ENCODE measurements at places on chromosomes 4 and X.
A peak's percentile ranks its signal among the peaks of the same experiment; 100 is the strongest.

DNA sequence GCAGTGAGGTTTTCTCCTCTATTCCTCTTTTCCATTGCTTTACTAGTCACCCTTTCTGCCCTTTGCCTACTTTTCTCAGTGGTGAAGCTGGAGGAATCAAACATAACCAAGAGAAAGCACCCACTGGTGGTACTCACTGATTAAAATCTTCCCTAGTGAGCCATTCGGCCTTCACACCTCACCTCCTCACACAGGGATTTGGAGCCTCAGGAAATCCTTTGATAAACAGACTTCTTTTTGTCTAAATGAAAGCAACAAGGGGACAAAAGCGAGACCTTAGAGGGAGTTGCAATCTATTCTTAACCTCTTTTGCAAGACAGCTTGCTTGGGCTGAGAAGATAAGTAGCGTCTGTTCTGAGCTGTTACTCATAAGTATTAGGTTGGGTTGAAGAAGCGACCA, 572.6 kb downstream of the ZNF674 start:
- no peak for DNase-seq

DNA sequence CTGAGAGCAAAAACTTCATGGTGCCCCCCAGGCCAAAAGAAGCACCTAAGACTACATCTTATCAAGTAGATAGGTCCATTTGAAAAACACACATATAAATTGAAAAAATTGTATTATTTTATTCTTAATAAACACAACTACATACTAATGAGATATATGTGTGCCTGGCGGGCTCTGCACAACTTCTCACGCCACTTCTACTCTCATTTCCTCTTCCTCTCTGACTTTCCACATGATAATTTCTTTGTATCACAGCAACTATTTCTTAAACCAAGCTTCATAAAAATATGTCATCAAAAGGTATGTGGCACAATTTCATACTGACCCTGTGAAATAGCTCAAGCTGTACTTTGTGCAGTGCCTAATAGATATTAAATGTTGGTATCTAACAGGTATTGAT, 10.7 kb upstream of the NPY2R start:
- DNase-seq = no peak

GRCh38 chr4:153403726-153404125, 59.2 kb downstream of the MND1 start:
- no peak for DNase-seq

DNA sequence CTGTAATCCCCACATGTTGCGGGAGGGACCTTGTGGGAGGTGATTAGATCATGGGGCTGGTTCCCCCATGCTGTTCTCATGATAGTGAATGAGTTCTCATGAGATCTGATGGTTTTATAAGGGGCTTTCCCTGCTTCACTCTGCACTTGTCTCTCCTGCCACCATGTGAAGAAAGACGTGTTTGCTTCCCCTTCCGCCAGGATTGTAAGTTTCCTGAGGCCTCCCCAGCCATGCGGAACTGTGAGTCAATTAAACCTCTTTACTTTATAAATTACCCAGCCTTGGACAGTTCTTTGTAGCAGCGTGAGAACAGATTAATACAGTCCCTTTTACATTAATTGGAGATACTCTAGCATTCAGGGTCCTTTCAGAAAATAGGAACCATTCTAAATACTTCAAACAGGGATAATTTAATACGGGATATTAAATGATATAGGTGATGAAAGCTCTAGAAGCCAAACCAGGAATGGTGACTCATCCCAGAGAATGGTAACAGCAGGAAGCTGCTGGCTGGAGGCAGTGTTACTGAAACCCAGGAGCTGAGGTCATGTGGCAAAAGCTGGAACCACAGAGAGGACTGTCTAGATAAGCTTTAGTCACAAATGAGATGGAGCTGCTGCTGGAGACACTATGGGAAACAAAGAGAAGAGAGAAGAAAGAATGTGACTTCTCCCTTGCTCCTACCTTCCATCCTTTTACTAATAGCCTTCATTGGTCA, 57.3 kb downstream of the GSTCD start:
- peak; percentile 91 for DNase-seq

GRCh38 chrX:143486105-143486504, 31.2 kb downstream of the SPANXN3 start:
- no peak for DNase-seq

- DNase-seq = peak; percentile 21
Observed at GRCh38 chr4:102734591-102735385, 26.0 kb downstream of the MANBA start.

- no peak for DNase-seq
Observed at GRCh38 chr4:181350615-181351415, 892.4 kb upstream of the TENM3 start.

- peak; percentile 46 for DNase-seq
Observed at GRCh38 chrX:14032406-14032805, 2.7 kb upstream of the GEMIN8 start.

GRCh38 chr4:32735856-32736590, 2015.9 kb downstream of the PCDH7 start:
- DNase-seq = no peak

DNA sequence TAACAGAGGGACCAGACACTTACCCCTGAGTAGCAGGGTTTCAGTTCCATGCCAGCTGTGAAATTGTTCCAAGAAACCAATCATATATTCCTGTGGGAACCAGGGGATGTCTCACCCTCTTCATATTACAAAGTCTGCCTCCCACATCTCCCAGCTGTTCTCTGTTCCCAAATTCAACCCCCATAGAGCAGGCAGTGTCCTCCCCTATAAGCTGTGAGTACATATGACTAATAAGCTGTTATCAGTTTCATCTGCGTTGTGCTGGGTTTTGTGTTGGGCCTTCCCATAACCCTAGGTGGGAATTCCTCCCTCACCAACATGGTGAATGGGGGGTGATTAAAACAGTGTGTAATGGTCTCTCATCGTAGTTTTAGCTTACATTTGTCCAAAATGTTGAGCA, 41.0 kb downstream of the CEP44 start:
- no peak for DNase-seq

DNA sequence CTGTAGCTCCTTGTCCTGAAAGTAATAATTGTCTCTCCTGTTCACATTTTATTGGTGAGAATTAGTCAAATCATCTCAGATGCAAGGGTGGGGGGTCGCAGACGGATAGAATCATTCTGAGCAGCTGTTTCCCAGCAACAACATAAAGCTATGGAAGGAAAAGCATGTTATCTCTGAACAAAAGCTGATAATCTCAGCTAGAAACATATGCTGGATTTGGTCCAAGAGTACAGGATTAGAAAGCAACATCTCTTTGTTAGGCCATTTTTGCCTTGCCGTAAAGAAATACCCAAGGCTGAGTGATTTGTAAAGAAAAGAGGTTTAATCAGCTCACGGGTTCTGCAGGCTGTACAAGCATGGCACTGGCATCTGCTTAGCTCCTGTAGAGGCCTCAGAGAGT, 472.8 kb upstream of the BOD1L1 start:
- DNase-seq = no peak

- no peak for DNase-seq
Observed at GRCh38 chrX:437661-438390, 51.1 kb upstream of the PPP2R3B start.

- no peak for DNase-seq
Observed at GRCh38 chr4:112651641-112652040, 14.7 kb downstream of the LARP7 start.

DNA sequence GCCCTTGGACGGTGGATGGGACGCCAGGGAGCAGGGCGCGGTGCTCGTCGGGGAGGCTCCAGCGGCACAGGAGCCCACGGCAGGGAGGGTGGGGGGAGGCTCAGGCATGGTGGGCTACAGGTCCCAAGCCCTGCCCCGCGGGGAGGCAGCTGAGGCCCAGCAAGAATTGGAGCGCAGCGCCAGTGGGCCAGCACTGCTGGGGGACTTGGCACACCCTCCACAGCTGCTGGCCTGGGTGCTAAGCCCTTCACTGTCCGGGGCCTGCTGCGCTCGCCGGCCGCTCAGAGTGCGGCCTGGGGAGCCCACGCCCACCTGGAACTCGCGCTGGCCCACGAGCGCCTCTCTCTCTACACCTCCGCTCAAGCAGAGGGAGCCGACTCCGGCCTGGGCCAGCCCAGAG, 8.6 kb downstream of the CD38 start:
- no peak for DNase-seq

DNA sequence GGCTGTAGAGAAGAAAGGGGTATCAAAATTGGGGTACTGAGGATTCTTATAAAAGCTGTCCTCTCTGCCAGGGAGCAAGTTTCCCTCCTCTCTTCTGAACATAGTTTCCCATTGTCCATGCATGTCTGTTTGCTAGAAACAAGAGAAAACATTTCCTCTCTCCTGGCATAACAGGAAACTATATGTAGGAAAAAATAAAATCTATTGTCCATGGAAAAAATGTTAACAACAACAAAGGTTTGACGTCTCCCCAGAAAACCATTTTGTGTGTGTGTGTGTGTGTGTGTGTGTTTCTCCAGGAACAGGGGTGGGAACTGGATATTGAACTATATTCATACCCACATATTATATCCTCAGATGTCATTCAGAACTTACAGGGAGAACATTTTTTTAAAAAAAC, 107.2 kb downstream of the GASK1B start:
- DNase-seq = no peak

GRCh38 chr4:103105558-103106356, 6.1 kb upstream of the BDH2 start:
- no peak for DNase-seq

DNA sequence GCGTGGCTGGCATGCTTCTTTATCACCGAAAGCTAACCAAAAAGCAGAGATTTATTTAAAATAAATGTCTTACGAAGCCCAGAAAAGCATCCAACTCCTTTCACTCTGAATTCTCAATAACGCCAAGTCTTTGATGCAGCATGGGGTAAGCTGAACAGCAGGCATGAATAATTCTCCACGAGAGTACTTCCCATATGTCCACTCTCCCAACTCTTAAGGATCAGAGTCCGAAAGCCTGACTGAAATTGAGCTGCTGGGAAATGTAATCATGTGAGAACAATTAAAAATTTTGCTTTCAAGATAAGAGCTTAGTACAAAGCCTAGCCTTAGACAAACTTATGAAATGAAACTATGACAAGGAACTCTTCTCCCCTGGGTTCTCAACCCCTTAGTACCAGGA, 7.5 kb upstream of the SLC39A8 start:
- no peak for DNase-seq

GRCh38 chrX:133676344-133677122, 261.2 kb upstream of the GPC4 start:
- DNase-seq = no peak

GRCh38 chr4:2045518-2045951, 13.6 kb upstream of the NAT8L start:
- DNase-seq = peak; percentile 66

- DNase-seq = no peak
Observed at GRCh38 chrX:18172970-18173369, 47.7 kb downstream of the BEND2 start.

DNA sequence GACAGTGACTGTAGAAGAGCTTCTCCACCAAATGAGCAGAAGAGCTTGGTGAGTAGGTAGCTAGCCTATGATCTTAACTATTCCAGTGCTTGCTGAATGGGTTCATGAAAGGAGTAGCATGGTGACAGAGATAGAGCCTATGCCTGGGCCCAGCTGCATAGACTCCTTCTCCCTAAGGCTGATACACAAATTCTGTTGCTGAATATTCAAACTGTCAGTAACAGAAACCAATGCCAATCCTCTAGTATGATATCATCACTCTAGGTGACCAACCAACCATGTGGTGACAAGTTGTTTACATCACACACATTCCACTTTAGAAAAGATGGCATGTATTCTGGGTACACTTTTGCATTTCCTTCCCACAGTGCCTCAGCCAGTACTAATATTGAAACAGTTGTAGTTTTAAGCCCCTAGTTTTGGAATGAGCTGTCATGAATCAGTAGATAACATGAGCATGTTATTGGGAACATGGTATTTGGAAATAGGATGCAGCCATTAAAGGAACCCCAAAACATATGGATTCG, 103.4 kb upstream of the GRXCR1 start:
- no peak for DNase-seq

GRCh38 chr4:122100508-122100907, 51.6 kb upstream of the BLTP1 start:
- no peak for DNase-seq

DNA sequence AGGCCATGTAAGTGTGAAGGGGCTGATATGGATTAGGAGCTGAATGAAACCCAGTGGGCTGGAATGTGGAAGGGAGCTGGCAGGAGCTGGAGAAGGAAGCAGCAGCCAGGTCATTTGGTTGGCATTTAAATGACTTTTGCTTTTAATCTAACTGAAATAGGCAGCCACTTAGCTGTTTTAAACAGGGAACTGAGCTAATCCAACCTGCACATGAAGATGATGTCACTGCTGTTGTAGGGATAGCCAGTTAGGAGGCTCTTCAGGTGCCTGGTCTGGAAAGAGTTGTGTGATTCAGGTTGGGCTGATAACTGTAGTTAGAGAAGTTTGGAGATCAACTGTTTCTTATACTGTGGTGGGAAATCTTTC, 122.4 kb downstream of the PALLD start:
- DNase-seq = no peak

DNA sequence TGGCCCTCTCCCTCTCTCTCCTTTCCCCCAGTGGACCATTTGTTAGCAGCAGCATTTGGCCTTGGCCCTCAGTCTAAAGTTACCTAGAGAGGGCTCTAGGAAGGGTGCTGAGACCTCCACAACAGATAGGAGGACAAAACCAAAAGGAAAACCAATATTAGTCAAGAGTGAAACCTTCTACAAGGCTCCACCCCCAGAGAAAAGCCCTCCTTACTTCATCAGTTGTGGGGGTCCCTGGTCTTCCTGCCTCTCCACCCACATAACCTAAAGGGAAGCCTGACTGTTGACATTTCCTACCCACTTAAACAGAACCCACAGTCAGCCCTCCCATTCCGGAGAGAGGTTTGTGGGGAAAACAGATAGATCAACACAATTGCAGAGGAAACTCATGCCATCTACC, 4.7 kb upstream of the CD40LG start:
- no peak for DNase-seq

- DNase-seq = no peak
Observed at GRCh38 chr4:4395849-4396627, 9.1 kb downstream of the NSG1 start.

DNA sequence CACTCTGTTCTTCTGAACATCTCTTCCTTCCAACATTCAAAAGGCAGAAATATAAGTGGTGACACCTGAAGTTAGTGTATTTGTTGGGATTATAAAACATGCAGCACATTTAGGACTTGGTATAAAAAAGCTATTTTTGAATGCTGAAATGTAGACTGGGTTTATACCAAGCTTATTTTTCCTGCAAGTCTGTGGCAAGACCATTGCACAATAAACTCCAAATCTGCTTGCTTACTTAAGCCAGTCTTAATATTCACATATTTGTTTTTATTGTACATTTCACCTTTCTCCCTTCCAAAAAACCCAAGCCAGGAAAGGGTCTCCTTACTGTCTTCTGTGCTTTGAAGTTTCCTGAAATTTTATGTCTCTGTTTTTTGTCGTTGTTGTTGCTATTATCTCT, 63.7 kb downstream of the FHIP1A start:
- DNase-seq = no peak

DNA sequence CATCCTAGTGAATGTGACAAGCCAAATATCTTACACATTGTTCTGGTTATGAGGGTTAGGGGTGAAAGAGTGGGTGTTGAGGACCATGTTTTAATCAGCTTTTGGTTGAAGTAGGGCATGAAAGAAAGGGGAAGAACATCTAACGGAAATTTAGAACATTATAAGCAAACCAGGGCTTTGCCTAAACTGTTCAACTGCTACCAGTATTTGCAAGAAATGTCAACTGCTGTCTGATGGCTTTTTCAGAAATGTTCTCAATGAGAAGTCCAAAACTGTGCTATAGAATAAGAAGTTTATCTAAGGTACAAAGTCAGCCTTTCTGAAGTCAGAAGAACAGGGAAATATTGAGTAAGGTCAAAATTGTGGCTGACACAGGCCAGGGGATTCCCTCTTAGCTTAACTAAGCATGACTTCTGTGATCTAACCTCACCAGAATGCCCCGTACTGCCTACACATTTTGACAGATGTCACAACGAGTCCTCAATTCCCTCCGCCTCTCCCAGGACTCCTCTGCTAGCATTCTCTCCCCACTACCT, 67.1 kb downstream of the DTHD1 start:
- no peak for DNase-seq

Measured in A172 (cell line).